ENCODE measurements at places on chromosomes 13 and 19.

DNA sequence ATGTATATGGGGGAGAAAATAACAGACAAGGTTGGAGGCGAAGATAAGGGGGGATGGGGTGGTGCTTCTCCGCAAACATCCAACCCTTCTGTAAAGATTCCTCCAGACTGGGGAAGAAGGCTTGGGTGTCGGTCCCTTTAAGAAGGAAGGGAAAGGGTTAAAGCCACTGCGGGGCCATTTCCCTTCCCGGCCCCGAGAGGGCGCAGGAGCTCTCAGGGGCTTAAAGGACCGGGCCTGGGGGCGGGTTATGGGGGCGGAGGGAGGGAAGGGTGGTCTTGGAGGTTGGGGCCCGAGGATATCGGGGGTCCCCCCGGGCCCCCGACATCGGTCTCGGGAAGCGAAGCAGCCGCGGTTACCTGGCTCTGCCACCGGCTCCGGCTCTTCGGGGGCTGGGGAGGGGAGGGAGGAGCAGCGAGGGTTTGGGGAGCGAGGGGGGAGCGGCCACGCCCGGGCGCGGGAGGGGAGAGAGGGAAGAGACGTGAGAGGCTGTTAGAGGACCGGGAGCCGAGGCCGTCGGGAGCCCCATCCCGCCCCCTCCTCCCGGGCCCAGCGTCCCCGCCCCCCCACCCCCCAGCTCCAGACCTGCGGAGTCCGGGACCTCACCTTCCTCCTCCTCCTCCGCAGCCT is 2.8 kb downstream of the TNNT1 start:
- no peak for DNase-seq

GRCh38 chr13:64371045-64371444 is 2859.1 kb downstream of the PCDH9 start:
- DNase-seq = no peak

GRCh38 chr19:737591-738093 is 13.3 kb upstream of the MISP start:
- no peak for DNase-seq

GRCh38 chr19:28553764-28554163 is 659.2 kb downstream of the UQCRFS1 start:
- DNase-seq = no peak

DNA sequence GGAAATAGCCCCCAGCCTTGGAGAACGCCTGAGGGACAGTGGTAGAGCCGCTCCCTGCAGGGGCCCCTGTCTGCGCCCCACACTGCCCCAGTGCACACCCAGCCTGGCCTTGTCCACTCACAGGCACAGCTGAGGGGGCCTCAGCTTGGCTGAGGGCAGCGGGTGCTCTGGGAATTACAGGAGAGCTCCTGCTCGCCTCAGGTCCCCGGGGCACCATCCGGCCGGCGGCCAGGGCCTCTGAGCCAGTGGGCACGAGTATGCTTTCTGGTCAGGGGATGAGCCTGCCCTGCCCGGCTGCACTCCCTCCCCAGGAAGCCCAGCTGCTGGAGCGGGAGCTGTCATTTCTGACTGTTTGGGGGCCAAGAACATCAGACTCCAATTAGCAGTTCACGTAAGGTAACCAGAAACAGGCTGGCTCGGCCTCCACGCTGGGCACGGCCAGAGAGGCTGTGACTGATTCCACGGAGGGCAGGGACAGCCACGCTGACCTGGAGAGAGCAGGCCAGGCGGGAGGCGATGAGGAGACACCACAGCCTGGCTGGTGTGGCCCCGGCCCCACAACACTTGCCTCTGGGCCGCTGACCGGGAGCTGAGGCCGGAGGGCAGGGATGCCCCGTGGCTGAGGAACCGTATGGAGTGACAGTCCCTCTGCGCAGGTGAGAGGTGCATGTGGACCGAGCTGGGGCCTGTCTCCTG is 15.4 kb downstream of the CEBPG start:
- DNase-seq = no peak

DNA sequence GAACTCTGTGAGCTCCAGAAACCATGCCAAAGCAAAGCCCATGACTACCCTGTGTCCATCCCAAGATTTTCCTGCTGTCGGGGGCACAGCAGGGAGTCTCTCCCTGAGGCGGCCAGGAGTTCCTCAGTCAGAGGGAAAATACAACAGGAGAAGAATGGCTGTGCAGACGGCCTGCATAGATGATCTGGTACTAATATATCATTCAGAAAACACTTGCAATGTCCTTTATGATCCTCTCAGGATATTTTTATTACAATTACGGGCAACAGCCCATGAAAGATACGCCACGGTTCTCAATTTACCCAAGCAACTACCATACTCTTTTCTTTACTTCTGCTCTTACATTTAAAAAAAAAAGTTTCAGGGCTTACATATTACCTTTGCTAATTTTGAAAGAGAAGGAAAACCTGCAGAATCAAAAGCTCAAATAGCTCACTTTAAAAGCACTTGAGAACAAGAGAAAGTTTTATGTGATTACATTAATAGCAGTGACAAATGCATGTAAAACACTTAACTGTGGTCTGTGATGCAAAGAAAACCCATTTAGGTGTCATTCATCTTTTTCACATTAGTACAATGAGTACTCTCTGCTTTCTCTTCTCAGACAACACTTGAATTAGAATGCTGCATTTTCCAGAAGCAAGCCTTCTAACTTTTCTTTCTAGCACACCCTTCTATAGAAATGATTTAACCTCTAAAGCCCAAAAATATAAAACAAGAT is 460.8 kb downstream of the KLF5 start:
- DNase-seq = no peak

GRCh38 chr13:42574435-42575311 is 721 bp downstream of the TNFSF11 start:
- DNase-seq = no peak

- no peak for DNase-seq
Measured at GRCh38 chr13:65032825-65033224, 2197.3 kb downstream of the PCDH9 start.

DNA sequence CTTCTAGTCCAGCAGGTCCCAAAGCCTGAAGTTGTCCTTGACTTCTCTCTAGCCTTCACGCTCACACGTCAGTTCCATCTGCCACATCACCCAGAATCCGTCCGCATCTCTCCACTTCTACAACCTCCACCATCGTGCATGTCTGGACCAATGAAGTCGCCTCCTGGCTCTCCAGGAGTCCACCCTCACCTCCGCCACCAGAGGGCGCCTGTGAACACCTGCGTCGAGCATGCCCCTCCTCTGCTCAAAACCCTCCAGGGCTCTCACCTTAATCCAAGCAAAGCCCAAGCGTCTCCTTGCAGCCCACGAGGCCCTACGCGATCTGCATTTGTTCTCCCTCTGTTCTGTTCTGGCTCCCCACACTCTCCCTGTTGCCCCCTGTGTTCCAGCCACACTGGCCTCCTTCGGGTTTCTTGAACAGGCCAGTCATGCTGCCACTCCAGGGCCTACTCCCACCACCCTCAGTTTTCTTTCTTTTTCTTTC is 3.7 kb downstream of the USHBP1 start:
- peak; percentile 26 for DNase-seq

DNA sequence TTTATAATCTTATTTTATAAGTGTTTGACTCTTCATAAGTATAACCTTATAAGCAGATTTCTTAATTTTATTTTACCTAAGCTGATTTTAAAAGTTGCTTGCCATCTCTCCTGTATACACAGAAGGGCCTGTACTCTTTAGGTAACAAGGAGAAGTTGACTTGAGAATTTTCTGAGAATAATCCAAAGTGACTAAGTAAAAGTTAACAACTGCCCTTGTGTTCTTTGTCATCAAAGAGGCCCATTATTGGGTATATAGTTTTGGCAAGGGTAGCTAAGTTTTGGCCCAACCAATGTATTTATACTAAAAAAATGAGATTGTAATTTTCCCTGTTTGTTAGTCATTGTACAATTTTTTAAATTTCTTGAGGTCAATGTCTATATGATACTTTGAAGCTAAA is 3.2 kb downstream of the LCP1 start:
- DNase-seq = no peak

DNA sequence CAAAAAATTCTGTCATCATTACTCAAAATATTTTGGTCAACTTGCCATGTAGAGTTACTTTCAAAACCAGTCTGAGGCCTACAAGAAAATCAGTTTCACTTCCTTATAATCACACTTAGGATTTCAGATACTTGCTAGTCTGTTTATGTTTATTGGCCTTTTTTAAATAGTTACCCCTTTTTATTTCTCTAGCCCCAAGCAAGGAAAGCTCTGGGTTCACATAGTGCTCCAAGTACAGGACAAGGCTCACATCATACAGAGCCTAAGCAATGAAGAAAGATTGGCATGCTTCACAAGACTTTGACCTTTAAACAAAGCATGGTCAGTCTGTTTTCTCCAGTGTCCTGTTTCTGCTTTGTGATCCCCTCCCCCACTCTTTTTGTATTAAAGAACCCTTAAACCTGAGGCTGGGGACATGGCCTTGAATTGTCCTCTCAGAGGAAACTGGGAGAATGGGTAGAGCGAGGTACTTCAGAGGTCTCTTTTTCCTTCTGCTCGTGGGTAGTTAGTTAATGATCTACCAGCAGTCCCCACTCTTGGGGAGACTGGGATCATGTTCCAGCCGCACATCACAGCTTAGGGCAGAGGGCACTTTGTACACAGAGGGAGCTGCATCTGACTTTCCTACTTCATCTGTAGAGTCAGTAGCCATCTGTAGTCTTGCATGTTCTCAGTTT is 30.7 kb downstream of the CEACAM1 start:
- no peak for DNase-seq
